ENCODE measurements at places on chromosomes 11 and 22. TPM values are rescaled to one million over a fixed set of nuclear protein-coding genes. Genes with fewer than 3 reads are reported as not detected.

The SLC22A12 gene
- not detected for polyA plus RNA-seq

The CHEK1 gene
- 15.6 TPM for polyA plus RNA-seq

The MOGAT2 gene
- polyA plus RNA-seq, result not detected

The JAML gene
- not detected for polyA plus RNA-seq

The SLC22A8 gene
- polyA plus RNA-seq, result 0.22 TPM

The MGAT3 gene
- polyA plus RNA-seq, result 12.3 TPM

The UBQLNL gene
- 2.1 TPM for polyA plus RNA-seq

The PRR33 gene
- not detected for polyA plus RNA-seq

The MPPED2 gene
- polyA plus RNA-seq, result 54.4 TPM

The MFRP gene
- not detected for polyA plus RNA-seq

The RIMBP3B gene
- polyA plus RNA-seq, result 0.34 TPM

The CCDC15 gene
- polyA plus RNA-seq, result 2.2 TPM

The GPR83 gene
- not detected for polyA plus RNA-seq

The KLHL35 gene
- 3.4 TPM for polyA plus RNA-seq

The OR2AG2 gene
- polyA plus RNA-seq, result 0.28 TPM

The TEF gene
- 20.4 TPM for polyA plus RNA-seq

The TRIM49D2 gene
- polyA plus RNA-seq, result not detected

The MAPK8IP2 gene
- polyA plus RNA-seq, result 0.35 TPM

The HEPN1 gene
- polyA plus RNA-seq, result not detected

The C11orf87 gene
- polyA plus RNA-seq, result 1.1 TPM

The KCNK4 gene
- polyA plus RNA-seq, result not detected

The MS4A12 gene
- polyA plus RNA-seq, result not detected

The MPEG1 gene
- polyA plus RNA-seq, result not detected

The CLCF1 gene
- polyA plus RNA-seq, result 0.16 TPM

The CRYBA4 gene
- 0.34 TPM for polyA plus RNA-seq

The ASPHD2 gene
- polyA plus RNA-seq, result 2.1 TPM

The TRABD gene
- 72.3 TPM for polyA plus RNA-seq

The AGBL2 gene
- 1.7 TPM for polyA plus RNA-seq

The SLC35E4 gene
- polyA plus RNA-seq, result 7.6 TPM

The RIMBP3C gene
- polyA plus RNA-seq, result 0.32 TPM

The RFPL2 gene
- polyA plus RNA-seq, result 0.40 TPM

The ZNF70 gene
- polyA plus RNA-seq, result 2.3 TPM

The SLC29A2 gene
- polyA plus RNA-seq, result 32.6 TPM

The IFITM5 gene
- polyA plus RNA-seq, result 0.41 TPM

The TRIM51 gene
- polyA plus RNA-seq, result not detected

The SLC17A6 gene
- not detected for polyA plus RNA-seq

The CHCHD10 gene
- polyA plus RNA-seq, result 324 TPM

The ZP1 gene
- 1.9 TPM for polyA plus RNA-seq

The CNGA4 gene
- not detected for polyA plus RNA-seq

The TXNRD2 gene
- 24.2 TPM for polyA plus RNA-seq

The KCNQ1 gene
- 18.8 TPM for polyA plus RNA-seq

The PYGM gene
- 260 TPM for polyA plus RNA-seq

The RBMXL2 gene
- polyA plus RNA-seq, result 0.36 TPM

The RCOR2 gene
- polyA plus RNA-seq, result 41.0 TPM

All from cardiac muscle cell (in vitro differentiated cells and primary cell).